ENCODE measurements at places on chromosomes 1 and 21.

DNA sequence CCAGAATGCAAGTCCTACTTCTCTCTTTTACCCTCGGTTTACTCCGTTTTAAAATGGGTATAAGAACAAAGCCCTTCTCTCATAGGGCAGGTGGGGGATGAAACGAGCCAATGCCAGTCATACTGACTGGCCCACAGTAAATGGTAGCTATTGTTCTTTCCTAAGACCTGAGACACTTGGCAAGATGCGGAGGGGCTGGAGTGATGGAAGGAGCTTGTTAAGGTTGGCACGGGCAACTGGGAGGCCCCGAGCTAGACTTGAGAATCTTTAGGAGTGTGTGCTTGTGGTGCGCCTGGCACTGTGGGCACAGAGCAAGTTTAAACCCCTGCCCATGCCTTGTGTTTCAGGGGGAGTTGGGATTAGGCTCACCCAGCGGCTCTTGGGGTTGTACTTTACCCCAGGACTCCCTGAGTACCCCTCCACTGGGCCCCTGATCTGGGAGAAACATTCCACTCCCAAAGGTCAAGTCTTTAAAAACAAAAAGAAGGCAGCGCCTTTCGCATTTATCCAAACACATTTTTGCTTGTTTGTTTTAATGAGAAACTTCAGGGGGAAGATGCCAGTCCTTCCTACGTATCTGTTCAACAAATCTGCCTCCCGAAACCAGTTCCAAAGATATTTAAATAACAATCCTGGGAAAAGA is 240.6 kb upstream of the TMEM51 start:
- DNase-seq, result no peak

DNA sequence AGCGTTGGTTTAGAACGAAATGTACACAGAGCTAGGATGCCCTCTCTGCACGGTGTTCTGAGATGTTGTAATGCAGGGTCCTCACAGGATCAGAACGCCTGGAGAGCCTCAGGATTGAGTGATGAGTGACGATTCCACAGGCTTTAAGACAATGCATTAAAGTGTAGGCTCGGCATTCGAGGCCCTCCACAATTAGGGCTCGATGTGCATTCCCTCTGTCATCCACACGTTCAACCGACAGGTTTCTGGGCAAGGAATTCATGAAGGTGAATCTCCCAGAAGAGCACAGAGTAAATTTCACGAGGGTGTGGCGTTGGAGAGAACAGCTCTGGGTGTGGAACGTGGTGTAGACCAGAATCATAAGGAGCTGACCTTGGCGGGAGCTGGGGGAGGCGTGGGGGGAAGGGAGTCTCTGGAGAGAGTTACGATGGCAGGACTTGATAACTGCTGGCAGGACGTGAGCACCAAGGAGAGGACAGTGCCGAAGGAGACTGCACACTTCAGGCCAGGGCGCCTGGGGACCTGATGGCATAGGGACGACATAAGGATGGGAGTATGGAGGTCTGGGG is 51.0 kb upstream of the EFHD2 start:
- DNase-seq, result no peak

DNA sequence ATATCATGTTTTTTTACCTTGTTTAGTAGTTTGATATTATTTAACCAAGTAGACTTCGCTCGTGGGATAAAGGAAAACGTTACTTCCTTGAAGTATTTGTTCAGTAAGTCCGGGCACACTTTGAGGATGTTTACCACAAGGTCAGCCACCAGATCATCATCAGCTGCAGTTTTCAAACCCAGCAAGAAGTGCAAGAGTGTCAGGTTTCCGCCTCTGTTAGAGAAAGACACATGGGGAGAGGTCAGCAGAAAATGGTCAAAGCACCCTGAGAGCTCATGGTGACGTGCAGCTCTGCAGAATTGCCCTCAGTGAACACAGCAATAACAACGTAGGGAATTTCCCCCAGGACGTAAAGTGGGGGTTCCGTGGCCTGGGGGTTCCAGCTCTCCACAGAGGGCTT is 24.4 kb downstream of the URB1 start:
- no peak for DNase-seq

DNA sequence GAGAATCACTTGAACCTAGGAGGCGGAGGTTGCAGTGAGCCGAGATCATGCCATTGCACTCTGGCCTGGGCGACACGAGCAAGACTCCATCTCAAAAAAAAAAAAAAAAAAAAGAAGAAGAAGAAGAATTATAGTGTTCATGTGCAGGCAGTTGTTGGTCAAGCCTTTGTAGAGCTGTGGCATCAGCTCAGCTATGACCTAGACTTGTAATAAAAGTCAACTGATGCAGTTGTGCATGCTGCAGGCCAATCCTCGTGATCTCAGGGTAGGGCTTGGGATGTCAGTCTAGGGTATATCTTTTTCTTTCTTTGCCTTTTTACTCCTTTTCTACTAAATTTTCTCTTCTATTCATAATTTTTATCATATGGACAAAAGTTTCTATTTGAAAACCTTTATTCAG is 76.2 kb downstream of the C1orf21 start:
- no peak for DNase-seq

DNA sequence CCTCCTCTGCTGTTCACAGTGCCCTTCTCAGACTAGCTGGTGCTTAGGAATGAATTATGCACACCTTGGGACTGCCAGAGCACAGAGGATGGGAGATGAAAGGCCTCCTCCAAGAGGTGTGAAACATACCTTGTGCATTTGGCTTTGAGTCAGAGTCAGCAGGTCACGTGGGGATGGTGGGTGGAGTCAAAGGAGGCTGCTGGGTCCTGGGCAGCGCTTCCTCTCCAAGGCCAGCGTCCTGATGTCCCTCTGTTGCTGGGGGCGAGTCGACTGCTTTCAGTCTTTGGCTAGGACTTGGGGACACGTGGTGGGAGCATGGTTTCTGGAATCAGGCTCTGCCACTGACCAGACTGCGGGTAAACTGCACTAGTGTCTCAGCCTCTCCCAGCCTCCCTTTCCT is 91.2 kb downstream of the AJAP1 start:
- DNase-seq, result no peak

GRCh38 chr1:54134295-54134694 is 18.5 kb downstream of the CDCP2 start:
- DNase-seq, result no peak

- DNase-seq, result no peak
Observed at GRCh38 chr1:161082996-161083747, 6.2 kb downstream of the NECTIN4 start.

GRCh38 chr1:185998391-185998790 is 264.2 kb downstream of the HMCN1 start:
- no peak for DNase-seq

DNA sequence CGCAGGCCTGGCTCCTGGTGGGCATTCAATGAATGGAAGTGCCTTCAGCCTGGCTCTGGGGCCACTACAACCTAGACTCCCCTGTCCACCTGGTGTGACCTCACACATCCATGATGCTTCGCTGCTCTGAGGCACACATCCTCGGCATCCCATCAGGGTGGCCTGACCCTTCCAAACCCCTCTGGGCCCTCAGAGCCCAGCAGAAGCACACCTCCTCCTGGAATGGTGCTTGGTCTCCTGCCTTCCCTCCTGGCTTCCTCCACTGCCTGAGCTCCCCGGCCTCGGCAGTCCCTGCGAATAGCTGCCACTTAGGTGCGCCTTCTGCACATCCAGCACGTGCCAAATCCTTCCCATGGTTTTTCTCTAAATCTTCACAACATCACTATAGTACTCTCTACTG is 133.8 kb downstream of the GLIS1 start:
- DNase-seq, result no peak

GRCh38 chr1:97489834-97490233 is 431.0 kb downstream of the DPYD start:
- no peak for DNase-seq

DNA sequence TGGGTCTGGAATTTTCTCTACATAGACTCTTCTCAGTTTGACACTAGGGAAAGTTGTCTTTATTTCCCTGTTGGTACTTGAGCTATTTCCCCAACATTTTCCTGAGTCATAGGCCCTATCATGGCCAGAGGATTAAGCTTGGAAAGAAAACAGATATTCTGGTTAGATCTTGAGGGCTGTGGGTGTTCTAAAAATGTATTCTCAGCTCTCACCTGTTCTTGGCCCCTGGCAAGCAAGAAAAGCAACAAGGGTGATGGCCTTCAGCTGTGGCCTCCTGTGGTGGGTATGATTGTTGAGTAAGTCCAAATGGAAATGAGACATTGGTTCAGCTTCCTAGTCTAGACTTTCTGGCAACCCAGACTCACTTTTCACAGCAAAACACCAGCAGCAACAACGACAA is 17.4 kb upstream of the LCE3A start:
- DNase-seq, result no peak

- no peak for DNase-seq
Observed at GRCh38 chr1:156260896-156261295, 13.0 kb upstream of the PAQR6 start.

DNA sequence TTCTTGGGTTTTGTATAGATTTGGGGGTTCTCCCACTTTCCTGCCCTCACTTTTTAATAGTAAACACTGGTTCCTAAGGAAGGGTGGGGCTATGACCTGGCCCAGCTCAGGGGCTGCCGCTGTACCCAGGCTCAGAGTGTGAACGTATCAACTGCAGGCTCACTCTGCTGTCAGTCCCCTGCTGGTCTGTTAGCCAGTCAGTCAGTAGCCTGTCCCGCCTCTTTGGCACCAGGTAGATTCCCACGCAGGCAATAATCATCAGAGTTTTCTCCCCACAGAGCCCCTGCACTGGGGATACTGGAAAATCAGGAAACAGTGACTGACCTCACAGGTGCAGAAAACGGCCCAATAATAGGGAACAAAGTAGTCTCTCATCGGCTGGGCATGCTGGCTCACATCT is 15.0 kb upstream of the ALPL start:
- no peak for DNase-seq

Measured in NCI-H2029 (cell line).